ENCODE measurements at places on chromosomes 12 and 14. TPM values are rescaled to one million over a fixed set of nuclear protein-coding genes. Genes with fewer than 3 reads are reported as not detected.

The KLRK1 gene
- 0.13 TPM for polyA plus RNA-seq

The ACSM4 gene
- polyA plus RNA-seq, result not detected

The MIPOL1 gene
- polyA plus RNA-seq, result 0.06 TPM

The KRT73 gene
- not detected for polyA plus RNA-seq

The ITGA7 gene
- polyA plus RNA-seq, result 1.4 TPM

The ASB2 gene
- polyA plus RNA-seq, result 56.2 TPM

DNA sequence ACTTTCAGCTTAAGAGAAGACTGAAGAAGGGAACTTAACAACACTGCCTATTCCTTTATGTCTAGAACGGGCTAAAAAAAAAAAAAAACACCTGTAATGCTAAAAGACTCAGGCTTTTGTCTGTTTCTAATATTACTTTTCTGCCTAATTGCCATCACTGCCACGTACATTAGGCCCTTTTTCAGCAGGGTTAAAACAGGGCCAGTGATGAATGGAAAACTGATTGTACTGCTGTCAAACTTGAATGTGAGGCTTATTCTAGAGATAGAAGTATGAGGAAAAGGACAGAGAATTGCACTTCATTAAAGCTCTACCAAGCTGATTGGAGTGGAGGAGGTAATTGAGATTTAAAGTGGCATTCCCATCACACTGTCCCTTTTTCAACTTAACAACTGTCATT lies 535.8 kb downstream of the PRKD1 start:
- no peaks in the 10 kb centered on the region for H3K27me3 ChIP-seq
- H3K4me1 ChIP-seq, result no peaks in the 10 kb centered on the region
- DNase-seq, result no peak
- no peak overlapping the region for H3K4me3 ChIP-seq

GRCh38 chr12:90174198-90174510 lies 465.5 kb upstream of the ATP2B1 start:
- H3K27ac ChIP-seq, result no peak overlapping the region
- no peaks in the 10 kb centered on the region for H3K27me3 ChIP-seq
- DNase-seq, result peak; percentile 2
- H3K4me3 ChIP-seq, result no peak overlapping the region
- H3K4me1 ChIP-seq, result no peaks in the 10 kb centered on the region

DNA sequence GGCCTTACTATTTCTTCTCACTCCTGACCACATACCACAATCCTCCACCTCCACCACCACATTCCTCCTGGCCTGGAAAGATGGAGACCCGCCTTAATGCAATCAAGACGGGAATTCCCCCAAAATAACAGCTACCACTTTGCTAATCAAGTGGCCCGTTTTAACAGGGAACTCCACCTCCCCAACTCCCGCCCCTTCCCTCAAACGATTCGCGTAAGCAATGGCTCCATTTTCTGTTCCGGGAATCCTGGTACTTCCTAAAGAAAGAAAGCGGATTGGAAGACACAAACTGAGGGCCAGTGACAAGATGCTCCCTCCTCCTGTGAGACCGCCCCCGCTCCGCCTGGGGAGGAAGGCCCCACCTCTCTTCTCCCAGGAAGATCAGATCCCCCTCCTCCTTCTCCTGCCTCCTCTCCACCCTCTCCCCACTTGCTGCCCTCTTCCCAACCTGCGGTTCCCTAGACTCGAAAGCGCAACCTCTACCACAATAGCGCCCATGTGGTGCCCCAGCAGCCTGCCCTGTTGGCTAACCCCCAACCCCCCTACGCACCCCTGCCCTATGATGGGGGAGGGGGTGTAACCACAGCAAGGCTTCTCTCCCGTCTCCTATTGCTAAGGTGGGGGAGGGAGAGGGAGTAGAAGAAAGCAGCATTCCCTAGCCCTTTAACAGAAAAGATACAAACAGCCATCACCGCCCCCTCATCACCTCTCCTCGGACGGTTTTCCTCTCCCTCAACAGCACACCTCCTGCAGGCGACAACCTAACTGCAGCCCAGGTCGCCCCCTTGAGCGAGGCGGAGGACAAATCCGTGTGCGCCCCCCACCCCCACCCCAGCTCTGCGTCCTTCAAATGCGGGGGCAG lies 777 bp downstream of the ARF3 start:
- peaks cover 3% of the 10 kb centered on the region for H3K36me3 ChIP-seq
- peak overlapping the region; percentile 95 for H3K4me3 ChIP-seq
- H3K4me1 ChIP-seq, result peaks cover 14% of the 10 kb centered on the region
- DNase-seq, result peak; percentile 59
- peak overlapping the region; percentile 62 for H3K27ac ChIP-seq

DNA sequence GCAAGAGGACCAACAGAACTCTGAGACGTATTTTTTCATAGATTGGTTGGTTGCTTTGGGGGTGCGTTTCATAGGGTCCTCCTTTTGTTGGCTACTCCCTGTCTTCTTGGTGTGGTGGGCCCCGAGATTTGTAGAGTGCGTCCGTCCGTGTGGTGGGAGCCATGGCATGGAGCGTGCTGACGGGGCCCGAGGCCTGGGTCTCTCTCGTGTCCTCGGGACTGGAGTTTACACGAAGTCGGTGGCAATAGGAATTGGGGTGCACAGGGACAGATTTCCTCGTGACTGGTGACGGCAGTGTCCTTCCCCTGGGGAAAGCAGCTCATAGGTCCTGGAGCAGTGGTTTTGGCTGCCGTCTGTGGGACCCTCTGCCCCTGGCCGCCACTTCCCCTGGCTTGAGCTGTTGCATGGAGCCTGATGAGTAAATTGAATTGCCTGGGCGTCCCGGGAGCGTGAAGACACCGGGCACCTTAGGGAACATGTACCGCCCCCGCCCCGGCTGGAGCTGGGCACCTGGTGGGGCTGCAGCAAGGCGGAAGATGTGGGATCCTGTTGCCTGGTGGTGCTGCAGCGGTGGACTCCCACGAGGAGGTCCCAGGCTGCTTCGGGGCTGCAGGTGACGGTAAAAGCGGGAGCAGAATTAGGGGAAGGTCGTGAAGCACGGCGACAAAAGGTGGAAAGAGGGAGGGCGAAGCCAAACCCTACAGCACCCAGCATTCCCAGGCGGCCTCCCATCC lies 153.7 kb upstream of the ALG10B start:
- H3K27me3 ChIP-seq, result no peaks in the 10 kb centered on the region
- no peak overlapping the region for H3K27ac ChIP-seq
- H3K4me1 ChIP-seq, result no peaks in the 10 kb centered on the region
- DNase-seq, result no peak

- H3K27ac ChIP-seq, result no peak overlapping the region
- no peak for DNase-seq
- no peaks in the 10 kb centered on the region for H3K27me3 ChIP-seq
- no peaks in the 10 kb centered on the region for H3K4me1 ChIP-seq
- no peaks in the 10 kb centered on the region for H3K36me3 ChIP-seq
Measured at GRCh38 chr12:107126796-107127481, 33.6 kb upstream of the CRY1 start.

- H3K4me1 ChIP-seq, result no peaks in the 10 kb centered on the region
- peak; percentile 67 for DNase-seq
- no peak overlapping the region for H3K27ac ChIP-seq
- H3K36me3 ChIP-seq, result no peaks in the 10 kb centered on the region
- H3K4me3 ChIP-seq, result no peak overlapping the region
Measured at GRCh38 chr12:26088998-26089397, 35.8 kb downstream of the BHLHE41 start.

GRCh38 chr12:127052511-127053232 lies 1214.3 kb upstream of the TMEM132C start:
- no peaks in the 10 kb centered on the region for H3K36me3 ChIP-seq
- no peaks in the 10 kb centered on the region for H3K4me1 ChIP-seq
- no peak for DNase-seq
- H3K27me3 ChIP-seq, result no peaks in the 10 kb centered on the region

- H3K36me3 ChIP-seq, result no peaks in the 10 kb centered on the region
- H3K4me1 ChIP-seq, result no peaks in the 10 kb centered on the region
- H3K4me3 ChIP-seq, result no peak overlapping the region
- H3K27me3 ChIP-seq, result no peaks in the 10 kb centered on the region
- DNase-seq, result no peak
Measured at GRCh38 chr12:2261708-2262107, 208.9 kb downstream of the CACNA1C start.

GRCh38 chr12:113961921-113962710 lies 4.0 kb downstream of the RBM19 start:
- peaks cover 19% of the 10 kb centered on the region for H3K36me3 ChIP-seq
- H3K27ac ChIP-seq, result peak overlapping the region; percentile 88
- H3K27me3 ChIP-seq, result no peaks in the 10 kb centered on the region
- peak; percentile 71 for DNase-seq

DNA sequence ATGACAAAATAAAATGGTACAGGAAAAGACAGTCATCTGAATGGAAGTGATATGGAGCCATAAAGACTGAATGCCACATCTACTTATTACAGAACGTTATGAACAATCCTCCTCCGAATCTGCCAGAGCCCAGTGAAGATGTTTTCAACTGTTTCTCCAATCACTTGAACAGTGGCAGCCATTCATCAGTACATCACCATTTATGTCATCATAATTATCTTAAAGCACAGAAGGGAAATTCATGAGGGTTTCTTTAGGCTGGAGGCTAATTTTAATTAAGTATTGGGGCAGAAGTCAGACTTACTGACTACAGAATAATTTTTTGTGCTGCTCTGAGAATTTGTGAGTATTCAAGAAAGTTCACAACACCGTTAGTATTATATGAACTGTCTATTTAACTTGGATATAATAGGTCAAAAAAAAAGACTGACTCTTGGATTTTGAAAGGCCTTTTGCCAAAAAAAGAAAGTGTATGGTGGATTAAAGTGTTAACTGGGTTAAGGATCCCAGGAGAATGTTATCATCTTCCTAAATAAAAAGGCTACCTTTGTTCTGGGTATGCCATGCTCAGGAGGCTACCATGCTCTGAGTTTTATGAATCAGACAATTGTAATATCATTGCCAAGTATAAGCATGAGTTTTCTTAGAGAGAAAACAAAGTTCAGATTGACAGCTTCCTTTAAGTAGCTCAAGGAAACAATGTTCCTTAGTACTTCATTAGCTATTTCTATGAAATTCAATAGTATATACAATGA lies 40.1 kb downstream of the PDZRN4 start:
- no peak for DNase-seq
- no peak overlapping the region for H3K4me3 ChIP-seq
- H3K27me3 ChIP-seq, result no peaks in the 10 kb centered on the region
- no peaks in the 10 kb centered on the region for H3K36me3 ChIP-seq
- no peak overlapping the region for H3K27ac ChIP-seq

DNA sequence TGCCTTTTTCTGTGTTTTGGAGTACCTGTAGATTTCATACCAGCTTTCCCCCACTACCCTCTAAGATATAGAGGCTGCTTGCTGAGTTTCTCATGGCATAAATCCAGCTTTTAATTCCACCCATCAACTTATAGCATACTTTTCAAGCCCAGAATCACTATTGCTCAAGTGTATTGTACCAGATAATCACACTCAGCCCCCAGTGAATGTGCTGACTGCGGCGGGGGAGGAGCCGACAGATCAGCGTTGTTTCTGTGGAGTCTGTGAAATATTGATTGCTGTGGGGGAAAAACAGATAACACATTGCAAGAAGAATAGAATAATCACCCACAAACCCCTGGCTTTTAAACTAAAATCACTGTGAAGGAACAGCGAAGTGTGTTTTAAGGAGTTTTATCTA lies 296.1 kb downstream of the TMEM132D start:
- no peak overlapping the region for H3K27ac ChIP-seq
- no peak overlapping the region for H3K4me3 ChIP-seq
- H3K27me3 ChIP-seq, result no peaks in the 10 kb centered on the region
- DNase-seq, result no peak

DNA sequence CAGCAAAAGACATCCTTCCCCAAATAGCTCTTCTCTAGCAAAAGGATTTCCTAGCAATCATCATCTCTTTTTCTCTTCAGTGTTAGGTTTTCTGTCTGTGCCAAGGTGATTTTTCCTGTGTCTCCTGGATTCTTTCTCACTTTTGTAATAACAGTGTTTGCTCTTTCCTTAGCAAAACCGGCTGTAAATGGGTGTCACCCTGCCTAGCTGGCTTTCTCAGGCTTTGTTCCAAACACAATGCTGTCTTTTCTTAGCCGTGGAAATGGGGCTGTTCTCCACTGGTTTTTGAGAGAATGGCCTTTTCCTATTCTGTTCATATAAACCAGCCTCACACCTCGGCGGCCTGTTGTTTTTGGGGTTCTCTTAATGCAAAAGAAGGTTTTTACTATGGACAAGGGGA lies 21.9 kb downstream of the JDP2 start:
- no peak for DNase-seq
- H3K4me1 ChIP-seq, result peaks cover 18% of the 10 kb centered on the region
- H3K27ac ChIP-seq, result no peak overlapping the region
- peaks cover 24% of the 10 kb centered on the region for H3K36me3 ChIP-seq
- H3K4me3 ChIP-seq, result no peak overlapping the region
- H3K27me3 ChIP-seq, result no peaks in the 10 kb centered on the region

- peaks cover 6% of the 10 kb centered on the region for H3K4me1 ChIP-seq
- no peaks in the 10 kb centered on the region for H3K36me3 ChIP-seq
- H3K27ac ChIP-seq, result no peak overlapping the region
- no peaks in the 10 kb centered on the region for H3K27me3 ChIP-seq
- no peak for DNase-seq
Measured at GRCh38 chr12:52871291-52872039, 22.7 kb upstream of the KRT78 start.

DNA sequence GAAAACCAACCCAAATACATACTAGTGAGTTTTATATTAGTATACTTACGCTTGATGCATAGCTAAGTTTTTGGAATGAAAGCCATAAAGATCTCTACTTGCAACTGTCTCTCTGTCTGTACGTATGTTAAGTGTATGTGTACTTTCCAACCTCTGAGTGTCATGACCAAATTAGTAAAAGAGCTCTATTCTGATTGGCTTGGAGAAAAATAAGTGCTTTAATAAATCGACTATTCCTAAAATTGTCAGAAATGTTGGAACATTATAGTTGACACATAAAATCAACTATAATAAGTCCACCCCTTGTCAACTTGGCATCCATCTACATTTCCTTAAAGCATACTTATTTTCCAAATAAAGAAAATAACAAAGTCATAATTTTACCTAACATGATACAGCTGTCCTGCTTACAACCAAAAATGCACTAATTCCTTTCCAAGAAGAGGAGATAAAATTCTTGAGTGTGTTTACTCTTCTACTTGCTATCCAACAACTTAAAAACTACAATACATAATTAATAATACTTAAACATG lies 507.4 kb upstream of the ATP2B1 start:
- DNase-seq, result no peak
- no peaks in the 10 kb centered on the region for H3K4me1 ChIP-seq
- H3K36me3 ChIP-seq, result no peaks in the 10 kb centered on the region
- H3K27me3 ChIP-seq, result no peaks in the 10 kb centered on the region

- H3K4me3 ChIP-seq, result no peak overlapping the region
- H3K4me1 ChIP-seq, result no peaks in the 10 kb centered on the region
- no peak overlapping the region for H3K27ac ChIP-seq
- H3K27me3 ChIP-seq, result no peaks in the 10 kb centered on the region
- no peaks in the 10 kb centered on the region for H3K36me3 ChIP-seq
- no peak for DNase-seq
Measured at GRCh38 chr14:21589317-21589716, 9.4 kb upstream of the OR10G3 start.

GRCh38 chr14:71932229-71932981 lies at the start of gene RGS6:
RGS6 (plus strand) TSS chr14:71932429.
- H3K27ac ChIP-seq, result peak within 1 kb of the TSS; percentile 48
- peaks cover 6% of the 10 kb centered on the region for H3K27me3 ChIP-seq
- H3K36me3 ChIP-seq, result no peaks in the 10 kb centered on the region
- peak within 1 kb of the TSS; percentile 58 for H3K4me3 ChIP-seq
